CD4-positive, alpha-beta memory T cell (primary cell): ENCODE measurements at places on chromosomes 11 and 22.

GRCh38 chr11:132590554-132590953, 941.7 kb downstream of the OPCML start:
- DNase-seq, result no peak

DNA sequence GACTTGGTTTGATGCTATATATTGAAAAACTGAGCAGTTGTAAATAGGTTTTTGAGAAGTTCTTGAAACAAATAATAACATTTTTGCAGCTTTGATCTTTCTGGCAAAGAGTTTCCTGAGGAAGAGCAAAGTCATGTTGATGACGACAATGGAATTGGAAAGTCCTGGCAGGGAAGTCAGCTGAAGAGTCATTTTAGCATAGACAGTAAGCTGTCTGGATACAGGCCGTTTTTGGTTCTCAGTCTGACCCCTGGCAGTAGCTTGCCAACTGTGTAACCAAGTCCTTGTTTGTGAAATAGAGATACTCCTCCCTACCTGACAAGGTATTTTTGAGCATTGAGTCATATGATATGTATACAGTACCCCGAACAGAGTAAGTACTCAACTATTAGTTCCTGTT, 193.3 kb downstream of the C11orf91 start:
- no peak for DNase-seq

- no peak for DNase-seq
Measured at GRCh38 chr11:122023614-122024250, 92.3 kb downstream of the BLID start.

- DNase-seq, result no peak
Measured at GRCh38 chr11:69301455-69302401, 7.8 kb downstream of the MYEOV start.

DNA sequence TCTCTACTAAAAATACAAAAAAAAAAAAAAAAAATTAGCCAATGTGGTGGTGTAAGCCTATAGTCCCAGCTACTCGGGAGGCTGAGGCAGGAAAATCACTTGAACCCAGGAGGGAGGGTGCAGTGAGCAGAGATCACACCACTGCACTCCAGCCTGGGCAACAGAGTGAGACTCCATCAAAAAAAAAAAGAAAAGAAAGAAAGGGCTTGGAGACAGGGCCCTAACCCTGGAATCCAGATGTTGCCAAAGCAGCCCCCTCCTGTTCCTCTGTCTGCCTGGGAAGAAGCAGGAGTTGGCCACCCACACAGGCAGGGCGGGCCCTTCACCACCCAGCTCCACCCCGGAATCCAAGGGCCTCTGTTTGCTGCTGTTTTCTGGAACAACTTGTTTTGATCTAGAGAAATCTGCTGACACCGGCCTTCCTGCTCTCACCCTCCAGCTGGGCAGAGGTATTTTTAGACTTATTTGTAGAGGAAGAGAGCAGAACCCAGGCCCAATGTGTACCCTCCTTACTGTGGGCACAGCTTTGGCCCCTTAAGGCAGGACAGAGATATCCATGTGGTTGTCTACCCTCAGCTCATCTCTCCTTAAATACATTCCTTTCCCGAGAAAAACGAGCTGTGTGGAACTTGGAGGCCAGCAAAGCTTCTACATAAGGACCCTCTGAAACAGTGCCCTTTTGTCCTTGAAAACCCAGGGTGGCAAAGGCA, 2.7 kb upstream of the NEAT1 start:
- peak; percentile 54 for DNase-seq

DNA sequence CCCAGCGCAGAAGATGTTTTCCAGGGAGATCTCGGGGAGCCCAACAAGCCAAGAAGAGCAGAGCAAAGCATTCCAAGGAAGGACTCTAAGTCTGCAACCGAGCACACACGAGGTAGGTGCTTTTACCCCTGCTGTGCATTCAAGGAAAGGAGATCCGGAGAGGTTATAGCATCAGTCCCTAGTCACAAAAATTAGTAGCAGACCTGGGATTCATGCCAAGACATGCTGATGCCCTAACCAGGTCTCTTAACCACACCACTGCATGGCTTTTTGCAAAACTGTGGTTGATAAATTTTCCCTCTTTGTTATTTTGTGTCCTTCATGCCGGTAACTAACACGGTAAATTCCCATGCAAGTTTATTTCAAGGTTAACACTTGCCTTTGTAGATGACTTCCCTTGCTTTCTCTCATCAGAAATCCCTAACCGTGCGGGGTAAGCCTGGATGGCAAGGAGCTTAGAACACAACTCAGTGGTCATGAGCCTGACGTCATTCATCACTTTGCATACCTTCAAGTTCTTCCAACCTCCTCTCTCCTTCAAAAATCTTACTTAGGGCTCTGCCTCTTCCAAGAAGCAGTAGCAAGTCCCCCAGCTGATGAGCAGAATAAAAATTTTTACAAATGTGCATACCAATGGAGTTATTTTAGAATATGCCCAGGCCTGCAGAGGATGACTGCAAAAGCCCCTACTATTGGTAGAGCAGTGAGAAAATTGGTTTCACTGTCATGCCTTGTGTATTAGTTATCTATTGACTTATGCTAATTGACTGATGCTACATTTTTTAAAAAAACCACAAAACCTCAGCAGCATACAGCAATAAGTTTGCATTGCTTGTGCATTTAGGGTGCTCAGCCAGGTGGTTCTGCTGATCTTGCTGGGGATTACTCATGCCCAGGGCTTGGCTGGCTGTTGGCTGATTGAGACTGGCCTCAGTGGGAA, 465.1 kb downstream of the MN1 start:
- DNase-seq, result no peak

DNA sequence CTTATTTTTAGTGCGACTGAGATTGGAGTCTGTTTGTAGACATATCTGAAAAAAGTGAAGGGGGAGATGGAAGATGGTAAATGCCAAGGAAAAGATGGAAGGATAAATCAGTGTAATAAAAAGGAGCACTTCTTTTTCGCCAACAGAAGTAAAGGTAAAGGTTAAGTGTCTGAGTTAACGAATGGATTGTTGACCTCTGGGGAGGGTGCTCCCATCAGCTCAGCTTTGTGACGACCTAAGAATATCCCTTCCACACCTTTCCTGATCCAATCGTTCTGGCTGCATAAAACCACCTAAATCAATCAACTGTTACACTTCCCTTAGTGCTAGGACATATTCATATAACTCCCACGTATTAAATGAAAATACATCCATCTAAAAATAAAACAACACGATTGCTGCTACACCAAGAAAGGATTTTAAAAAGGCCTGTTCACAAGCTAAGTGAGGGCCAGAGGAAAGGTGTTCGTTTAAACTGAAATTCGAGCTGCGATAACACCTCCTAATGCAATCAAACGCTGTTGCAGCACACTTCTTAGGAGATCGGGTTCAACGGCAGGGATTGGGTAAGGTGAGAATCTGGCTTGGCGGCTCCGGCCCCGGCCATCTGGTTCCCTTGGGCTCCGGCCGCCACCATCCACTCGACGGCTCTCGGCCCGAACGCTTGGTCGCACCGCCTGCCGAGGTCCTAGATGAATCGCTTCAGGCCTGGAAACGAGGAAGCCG, 658 bp downstream of the C11orf71 start:
- no peak for DNase-seq

DNA sequence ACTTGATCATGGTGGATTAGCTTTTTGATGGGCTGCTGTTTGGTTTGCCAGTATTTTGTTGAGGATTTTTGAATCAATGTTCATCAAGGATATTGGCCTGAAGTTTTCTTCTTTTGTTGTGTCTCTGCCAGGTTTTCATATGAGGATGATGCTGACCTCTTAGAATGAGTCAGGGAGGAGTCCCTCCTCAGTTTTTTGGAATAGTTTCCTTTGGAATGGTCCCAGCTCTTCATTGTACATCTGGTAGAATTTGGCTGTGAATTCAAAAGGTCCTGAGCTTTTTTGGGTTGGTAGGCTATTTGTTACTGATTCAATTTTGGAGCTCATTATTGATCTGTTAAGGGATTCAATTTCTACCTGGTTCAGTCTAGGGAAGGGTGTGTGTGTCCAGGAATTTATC, 78.1 kb downstream of the CTSC start:
- DNase-seq, result no peak

DNA sequence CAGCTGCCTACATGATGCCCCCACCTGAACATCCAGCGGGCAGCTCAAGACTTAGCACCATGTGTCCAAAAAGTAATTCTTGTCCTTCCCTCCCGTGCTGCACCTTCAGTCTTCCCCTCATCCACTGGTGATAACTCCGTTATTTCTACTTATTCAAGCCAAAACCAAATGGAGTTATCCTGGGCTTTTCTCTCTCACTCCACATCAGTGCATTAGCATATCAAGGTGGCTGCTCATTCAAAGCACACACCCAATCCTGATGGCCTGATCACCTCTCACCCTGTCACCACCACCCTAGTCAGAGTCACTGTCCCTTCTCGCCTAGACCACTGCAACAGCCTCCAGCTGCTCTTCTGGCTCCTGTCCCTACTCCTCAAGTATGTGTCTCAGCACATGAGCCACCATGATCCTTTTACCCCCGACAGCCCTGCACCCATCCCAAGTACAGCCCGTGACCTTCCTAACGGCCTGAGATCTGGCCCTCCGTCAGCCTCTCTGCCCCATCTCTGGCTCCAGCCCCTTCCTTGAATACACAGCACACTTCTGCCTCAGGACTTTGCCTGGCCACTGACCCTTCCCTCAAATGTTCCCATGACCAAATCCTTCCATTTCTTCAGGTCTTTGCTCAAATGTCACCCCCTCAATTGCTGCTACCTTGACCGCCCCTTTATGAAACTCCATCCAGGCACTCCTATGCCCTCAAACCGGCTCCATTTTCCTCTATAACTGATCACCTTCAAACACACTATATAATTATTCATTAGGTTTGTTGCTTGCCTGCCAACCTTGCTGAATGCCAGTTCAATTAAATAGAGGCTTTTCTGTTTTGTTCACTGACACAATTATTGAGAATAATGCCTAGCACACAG, 19.7 kb upstream of the SLC25A1 start:
- DNase-seq, result no peak

GRCh38 chr11:72132646-72133045, 2.9 kb upstream of the FOLR3 start:
- DNase-seq, result no peak

GRCh38 chr11:117953024-117953671, 23.9 kb upstream of the TMPRSS13 start:
- peak; percentile 66 for DNase-seq

- no peak for DNase-seq
Measured at GRCh38 chr22:17700778-17701177, 62.2 kb downstream of the BCL2L13 start.

DNA sequence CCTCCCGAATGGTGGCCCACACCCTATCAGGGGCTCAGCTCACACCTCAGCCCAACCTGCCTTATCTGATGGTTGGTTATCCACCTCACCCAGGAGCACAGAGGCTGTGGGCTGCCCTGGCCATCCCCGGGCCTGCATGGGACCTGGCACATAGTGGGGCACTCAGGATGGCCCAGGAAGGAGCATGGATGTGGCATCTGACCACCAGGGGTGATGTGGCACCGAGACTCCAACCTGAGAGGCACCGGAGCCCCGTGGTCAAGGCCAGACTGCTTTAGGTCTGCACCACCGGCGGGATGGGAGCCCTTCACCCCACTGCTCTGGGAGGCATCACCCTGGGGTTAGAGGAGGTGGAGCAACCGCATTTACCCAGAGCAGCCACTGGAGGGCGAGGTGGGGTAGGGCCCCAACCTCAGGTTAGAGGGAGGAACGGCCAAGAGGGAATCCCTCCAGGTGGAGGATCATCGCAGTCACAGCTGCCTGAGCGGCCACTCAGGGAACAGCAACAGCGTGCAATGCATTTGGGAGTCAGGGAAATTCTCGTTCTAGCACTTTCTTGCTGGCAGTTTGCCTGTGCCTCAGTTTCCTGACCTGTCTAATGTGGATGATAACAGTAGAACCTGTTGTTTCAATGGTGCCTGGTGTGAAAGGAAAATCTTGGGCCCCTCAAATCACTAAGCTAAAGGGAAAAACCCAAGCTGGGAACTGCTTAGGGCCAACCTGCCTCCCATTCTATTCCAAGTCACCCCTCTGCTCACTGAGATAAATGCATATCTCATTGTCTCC, 52.9 kb upstream of the CARS1 start:
- peak; percentile 13 for DNase-seq

- DNase-seq, result no peak
Measured at GRCh38 chr11:101498891-101499290, 84.9 kb downstream of the TRPC6 start.

DNA sequence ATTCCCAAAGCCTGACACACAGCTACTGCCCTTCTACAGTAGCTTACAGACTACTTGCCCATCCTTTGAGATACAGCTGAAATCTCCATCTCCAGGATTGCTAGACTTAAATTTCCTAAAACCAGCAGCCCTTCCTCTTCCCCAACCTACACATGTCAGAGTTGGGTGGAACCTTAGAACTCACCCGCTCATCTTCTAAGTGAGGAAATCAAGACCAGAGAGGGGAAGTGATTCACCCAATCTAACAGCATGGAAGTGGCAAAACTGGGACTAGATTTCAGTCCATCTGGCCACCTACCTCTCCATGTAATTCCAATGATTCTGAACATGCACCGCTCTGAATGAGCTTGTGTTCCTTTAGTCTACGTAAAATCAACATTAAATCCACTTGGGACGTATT, 1.0 kb upstream of the TMEM86A start:
- DNase-seq, result no peak

GRCh38 chr22:39416319-39416718, 16.7 kb downstream of the TAB1 start:
- DNase-seq, result no peak

DNA sequence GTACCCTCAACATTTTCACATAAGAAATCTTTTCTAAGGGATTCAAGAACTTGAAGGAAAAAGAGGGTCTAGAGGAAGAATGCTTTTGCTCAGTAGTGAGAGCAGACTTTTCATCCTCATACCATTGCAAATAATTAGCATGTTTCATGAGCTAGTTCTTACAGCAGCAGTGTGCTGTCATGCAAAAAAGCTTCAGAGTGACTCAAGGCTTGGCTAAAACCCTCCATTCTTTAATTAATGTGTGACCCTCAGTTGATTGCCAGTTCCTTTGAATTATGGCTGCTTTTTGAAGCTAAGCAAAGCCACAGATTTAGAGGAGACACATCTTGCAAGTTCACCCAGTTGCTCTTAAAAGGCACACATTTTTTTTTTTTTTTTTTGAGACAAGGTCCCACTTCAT, 36.6 kb upstream of the PCF11 start:
- DNase-seq, result no peak

- DNase-seq, result no peak
Measured at GRCh38 chr11:14059491-14059890, 97.0 kb downstream of the SPON1 start.

DNA sequence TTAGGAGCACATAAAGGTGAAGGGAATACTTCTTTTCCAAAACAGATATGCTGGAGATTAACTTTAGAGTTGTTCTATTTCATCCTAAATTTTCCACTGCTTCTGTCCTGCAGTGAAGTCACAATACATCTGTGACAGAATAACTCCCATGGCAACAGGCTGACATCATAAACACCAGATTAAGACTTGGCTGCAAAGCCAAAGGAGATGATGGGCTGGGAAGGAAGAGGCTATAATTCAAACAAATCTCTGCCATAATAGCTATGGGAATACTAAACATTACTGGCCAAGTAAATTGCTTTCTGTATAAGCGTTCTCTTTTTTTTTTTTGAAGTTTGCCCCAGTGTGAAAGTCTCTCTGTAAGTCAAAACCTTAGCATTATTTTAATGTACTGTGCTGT, 107.7 kb downstream of the CADM1 start:
- no peak for DNase-seq

- no peak for DNase-seq
Measured at GRCh38 chr11:10914050-10914449, 56.2 kb upstream of the ZBED5 start.
